ENCODE measurements at places on chromosomes 16 and 17.
A peak's percentile ranks its signal among the peaks of the same experiment; 100 is the strongest.

- no peak for DNase-seq
These were observed 28.1 kb downstream of the TTYH2 start for GRCh38 chr17:74241431-74241830.

GRCh38 chr16:20675488-20676267 lies 21.8 kb downstream of the ACSM1 start:
- peak; percentile 56 for DNase-seq

GRCh38 chr16:56870276-56870888 lies 5.4 kb downstream of the SLC12A3 start:
- DNase-seq, result no peak

GRCh38 chr17:13031718-13032350 lies 14.0 kb upstream of the ELAC2 start:
- DNase-seq, result peak; percentile 55

DNA sequence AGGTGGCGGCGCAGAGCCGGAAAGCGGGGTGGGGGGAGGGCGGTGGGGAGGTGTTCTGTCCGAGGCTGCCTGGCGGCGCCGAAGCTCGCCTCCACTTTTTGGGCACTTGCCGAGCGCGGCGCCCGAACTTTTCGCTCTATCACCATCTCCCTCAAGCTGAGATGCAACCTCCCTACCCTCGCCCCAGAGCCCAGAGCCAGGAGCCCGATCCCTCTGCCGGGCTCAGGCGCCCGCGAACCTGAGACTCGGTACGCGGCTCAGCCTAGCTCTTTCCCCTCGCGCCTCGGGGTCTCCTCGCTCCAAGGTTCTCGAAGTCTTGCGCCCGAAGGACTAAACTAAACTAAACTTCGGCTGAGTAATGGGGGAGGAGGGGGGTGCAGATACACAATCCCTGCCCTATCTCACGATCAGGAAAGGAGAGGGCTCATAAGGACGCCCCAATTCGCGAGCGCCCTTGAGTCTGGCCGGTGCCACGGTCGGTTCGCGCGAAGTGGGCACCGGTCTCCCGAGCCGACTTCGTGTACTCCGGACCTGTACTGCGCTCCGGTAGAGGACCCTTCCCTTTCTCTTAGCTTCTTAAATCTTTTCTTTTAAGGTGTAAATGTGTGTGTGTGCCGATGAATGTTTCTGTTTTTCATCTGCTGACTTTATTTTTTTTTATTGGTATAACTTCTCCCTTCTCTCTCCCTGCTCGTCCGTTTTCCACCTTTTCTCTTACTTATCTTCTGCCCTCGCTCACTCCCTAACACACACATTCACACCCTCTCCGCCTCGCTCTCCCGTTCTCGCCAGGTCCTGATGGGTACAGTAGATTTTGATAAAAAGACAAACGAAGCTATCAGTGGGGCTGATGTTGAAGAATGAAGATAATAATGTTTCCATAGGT lies 1.9 kb upstream of the SALL1 start:
- peak; percentile 51 for DNase-seq

GRCh38 chr16:51236583-51236982 lies 85.5 kb upstream of the SALL1 start:
- DNase-seq, result no peak

- DNase-seq, result no peak
These were observed 12.8 kb upstream of the ITGB3 start for GRCh38 chr17:47240806-47241205.

GRCh38 chr17:64120159-64120810 lies 9.7 kb downstream of the ERN1 start:
- no peak for DNase-seq

DNA sequence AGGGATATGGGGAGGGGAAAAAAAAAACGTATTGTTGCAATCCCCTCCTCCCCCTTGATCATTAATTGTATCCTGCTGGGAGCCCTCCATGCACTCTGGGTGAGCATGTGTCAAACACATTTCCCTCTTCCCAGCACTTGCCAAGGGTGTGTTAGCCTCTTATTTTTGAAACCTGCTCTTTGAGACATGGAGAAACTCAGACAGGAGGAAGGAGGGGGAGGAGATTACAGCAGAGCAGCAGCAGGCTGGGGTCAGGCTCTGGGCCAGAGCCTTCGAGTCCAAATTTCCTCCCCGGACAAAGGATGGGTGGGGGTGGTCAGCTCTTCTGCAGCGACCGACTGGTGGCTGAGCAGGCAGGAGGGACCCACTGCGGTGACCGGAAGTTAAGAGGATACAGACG lies 64.7 kb downstream of the SOX9 start:
- no peak for DNase-seq

DNA sequence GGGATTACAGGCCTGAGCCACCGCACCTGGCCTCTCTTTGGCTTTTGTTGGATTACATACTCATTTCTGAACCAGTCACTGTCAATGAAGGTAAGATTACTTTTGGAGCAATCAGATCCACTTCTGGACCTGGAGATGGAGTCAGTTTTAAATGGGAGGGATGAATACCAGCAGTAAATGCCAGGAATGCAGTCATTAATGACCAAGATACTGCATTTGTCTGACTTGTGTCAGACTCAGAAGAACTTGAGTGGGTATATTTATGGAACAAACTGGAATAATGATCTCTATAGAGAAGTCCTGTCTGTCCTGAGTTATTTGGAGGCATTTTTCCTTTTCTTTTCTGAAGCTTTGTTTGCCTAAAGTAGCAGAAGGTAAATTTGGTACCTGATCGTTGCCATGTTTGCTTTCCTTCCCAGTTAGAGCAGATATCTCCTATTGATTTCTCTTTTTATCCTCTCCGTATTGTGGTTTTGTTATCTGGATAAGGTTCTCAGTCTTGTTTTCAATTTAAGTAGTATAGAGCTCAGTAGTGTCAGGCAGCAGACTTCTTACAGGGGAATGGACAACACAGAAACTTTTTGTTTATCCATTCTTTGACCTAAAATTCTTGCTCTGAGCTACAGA lies 10.7 kb downstream of the NLK start:
- DNase-seq, result no peak

DNA sequence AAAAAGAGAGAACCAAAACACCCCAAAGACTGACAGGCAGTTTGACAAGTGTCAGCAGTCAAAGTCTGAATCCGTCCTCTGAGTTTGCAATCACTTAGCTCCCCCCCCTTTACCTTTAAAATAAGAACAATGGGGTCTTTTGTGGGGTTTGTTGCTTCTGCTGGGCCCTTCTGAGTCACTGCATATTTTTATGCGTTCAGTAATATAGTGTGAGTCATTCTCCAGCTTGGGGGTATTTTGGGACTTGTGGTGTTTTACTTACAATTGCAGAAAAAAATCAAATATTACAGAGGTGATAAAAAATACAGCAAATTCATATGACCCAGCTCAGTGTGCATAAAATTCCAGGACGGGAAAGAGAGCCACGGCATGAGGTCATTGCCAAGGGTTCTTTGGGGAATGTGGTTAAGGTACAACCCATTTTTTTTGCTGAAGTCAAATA lies 120.1 kb downstream of the CYLD start:
- no peak for DNase-seq

- DNase-seq, result peak; percentile 79
These were observed 787 bp downstream of the NT5C start for GRCh38 chr17:75130632-75131277.

DNA sequence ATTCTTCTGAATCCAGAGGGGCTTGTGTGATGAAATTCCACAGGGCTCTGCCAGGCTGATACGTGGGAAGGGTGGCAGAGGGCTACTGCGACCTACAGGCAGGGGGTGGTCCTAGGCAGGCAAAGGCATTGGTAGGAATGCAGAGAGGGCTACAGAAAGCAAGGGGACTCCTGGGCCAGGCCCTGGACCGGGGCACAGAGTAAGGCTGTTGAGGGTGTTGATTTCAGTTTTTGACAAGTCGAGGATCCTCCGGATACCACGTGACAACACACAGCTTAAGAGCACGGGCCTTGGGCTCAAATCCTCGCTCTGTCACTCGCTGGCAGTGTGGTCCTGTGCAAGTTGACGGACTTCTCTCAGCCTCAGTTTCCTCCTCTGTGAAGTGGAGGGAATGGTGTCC lies 19.1 kb upstream of the DOC2B start:
- no peak for DNase-seq

DNA sequence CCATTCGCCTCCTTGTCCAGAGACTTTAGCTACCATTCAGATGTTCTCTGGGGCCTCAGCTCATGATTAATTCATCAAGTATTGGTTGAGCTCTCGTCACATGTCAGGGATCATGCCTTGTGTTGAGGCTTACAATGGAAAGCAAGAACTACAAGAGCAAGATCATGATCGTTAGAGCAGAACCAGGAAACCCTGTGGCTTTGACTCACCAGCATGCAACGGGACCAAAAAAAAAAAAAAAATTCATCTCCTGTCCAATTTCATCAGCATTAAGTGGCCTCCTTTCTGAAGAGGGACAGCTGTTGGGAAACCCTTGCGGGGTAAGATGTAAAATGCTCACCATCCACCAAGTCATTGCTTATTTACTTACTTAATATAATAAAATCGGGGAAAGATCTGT lies 12.1 kb upstream of the USP10 start:
- peak; percentile 99 for DNase-seq

- no peak for DNase-seq
These were observed 126.3 kb downstream of the ZFHX3 start for GRCh38 chr16:72921620-72922019.

DNA sequence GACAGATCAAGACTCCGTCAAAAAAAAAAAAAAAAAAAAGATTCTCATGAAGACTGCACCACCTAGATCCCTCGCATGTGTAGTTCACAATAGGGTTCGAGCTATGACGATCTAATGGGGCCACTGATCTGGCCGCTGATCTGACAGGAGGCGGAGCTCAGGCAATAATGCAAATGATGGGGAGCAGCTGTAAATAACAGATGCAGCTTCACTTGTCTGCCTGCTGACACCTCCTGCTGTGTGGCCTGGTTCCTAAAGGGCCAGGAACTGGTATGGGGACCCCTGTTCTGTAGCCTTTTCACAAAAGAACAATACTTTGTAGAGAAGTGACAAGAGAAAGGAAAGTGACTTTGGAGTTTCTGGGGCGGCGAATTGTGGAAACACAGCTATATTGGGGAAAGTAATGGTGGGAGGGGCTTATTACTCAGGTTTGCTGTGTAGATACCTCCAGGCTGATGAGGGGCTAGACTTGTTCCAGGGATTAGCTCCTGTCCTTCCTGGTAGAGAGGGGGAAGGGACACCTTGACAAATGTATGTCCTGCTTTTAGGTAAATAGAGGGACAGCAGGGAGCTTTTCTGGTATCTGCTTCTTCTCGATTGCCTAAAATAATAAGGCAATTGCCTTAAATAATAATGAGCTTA lies 57.1 kb downstream of the HAPSTR1 start:
- no peak for DNase-seq

- no peak for DNase-seq
These were observed 28.4 kb downstream of the BAIAP2 start for GRCh38 chr17:81063106-81064093.

DNA sequence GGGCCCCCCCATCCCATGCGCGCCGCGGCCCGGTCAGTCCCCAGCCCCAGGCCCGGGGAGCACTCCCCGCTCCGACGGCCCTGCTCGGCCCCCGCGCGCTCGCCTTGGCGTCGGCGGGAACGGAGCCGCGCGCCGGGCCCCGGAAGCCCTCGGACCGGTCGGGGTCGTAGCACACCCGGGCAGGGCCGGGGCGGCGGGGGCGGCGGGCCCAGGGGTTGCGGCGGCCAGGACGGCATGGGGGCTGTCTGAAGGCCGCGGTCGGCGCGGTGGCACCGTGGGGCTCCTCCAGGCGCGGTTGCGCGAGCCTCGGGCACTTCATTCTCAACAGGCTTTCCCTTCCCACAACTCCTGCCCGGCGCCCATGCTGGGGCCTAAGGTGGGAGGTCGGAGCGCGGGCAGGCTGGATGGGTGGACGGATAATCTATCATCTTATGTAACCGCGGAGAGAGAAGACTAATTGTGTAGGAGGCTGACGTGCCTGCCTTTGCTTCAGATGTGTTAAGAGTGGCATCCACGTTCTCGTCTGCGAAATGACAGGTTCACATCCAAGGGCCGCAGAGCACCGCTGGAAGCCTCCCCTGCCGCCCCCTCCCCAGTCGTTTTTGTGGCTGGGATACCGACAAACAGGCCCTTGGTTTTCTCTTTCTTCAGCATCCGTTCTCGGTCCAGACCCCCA lies 708 bp downstream of the BAIAP2 start:
- DNase-seq, result peak; percentile 31

- DNase-seq, result no peak
These were observed 19.4 kb downstream of the CD300A start for GRCh38 chr17:74485841-74486240.

DNA sequence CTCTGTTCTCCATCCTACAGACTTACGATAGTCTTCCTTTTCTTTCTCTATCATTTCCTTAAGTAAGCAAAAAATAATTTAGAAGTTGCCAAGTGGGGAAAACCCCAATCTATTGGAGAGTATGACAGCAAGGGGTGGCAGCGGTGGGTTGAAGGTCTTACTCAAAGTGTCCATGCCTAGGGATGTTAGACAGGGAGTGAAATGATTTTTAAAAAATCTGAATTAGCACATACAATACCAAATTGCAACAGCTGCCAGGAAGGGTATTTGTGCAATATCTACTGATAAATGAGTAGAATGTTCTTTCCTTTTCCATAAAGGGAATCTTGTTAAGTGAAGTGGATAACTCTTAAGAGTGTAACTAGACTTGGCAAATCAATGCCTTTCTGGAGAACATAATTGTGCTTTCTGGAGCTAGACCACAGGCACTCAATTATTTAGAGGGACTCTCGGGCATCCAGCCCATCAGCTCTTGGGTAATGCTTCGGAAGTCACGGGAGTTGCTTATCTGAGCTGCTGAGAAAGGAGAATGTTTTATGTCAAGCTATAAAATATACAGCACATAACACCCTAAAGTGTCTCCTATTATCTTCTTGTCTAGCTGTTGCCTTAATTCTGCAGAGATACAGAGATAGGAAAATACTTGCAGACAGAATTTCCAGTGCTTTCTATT lies 151.5 kb downstream of the KCNJ2 start:
- DNase-seq, result no peak

GRCh38 chr16:89194340-89195311 lies 5.7 kb downstream of the SLC22A31 start:
- DNase-seq, result no peak

GRCh38 chr16:52963212-52963854 lies 89.4 kb downstream of the CHD9NB start:
- DNase-seq, result no peak

GRCh38 chr16:11994143-11995119 lies 17.9 kb downstream of the SNX29 start:
- DNase-seq, result no peak

- no peak for DNase-seq
These were observed 305.6 kb downstream of the CPPED1 start for GRCh38 chr16:12498077-12498476.

GRCh38 chr16:48452991-48453760 lies 68.0 kb upstream of the SIAH1 start:
- DNase-seq, result no peak

DNA sequence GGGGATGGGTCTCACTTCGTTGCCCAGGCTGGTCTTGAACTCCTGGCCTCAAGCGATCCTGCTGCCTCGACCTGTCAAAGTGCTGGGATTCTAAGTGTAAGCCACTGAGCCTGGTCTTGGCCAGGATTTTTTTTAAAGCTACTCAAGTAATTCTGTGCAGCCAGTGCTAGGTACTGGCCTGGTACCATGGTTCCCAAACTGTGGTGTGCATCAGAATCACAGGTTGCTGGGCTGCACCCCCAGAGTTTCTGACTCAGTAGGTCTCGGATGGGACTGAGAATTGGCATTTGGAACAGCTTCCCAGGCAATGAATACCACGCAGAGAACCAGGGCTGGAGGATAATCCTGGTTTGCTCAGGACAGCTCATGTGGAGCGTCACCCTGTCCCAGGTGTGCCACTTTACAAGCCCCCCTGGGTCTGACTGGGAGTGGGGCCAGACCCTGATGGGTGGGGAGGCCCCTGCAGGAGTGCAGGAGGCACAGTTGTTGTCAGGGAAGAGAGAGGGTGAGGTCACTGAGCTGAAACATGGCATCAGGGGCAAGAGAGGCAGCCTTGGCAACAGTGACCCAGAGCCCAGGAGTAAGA lies 10.7 kb upstream of the MRPS23 start:
- no peak for DNase-seq

Data from ACHN (cell line).